ENCODE measurements at places on chromosomes 1 and 21.

- DNase-seq, result no peak
Observed at GRCh38 chr1:35893051-35893879, 10.3 kb downstream of the AGO1 start.

DNA sequence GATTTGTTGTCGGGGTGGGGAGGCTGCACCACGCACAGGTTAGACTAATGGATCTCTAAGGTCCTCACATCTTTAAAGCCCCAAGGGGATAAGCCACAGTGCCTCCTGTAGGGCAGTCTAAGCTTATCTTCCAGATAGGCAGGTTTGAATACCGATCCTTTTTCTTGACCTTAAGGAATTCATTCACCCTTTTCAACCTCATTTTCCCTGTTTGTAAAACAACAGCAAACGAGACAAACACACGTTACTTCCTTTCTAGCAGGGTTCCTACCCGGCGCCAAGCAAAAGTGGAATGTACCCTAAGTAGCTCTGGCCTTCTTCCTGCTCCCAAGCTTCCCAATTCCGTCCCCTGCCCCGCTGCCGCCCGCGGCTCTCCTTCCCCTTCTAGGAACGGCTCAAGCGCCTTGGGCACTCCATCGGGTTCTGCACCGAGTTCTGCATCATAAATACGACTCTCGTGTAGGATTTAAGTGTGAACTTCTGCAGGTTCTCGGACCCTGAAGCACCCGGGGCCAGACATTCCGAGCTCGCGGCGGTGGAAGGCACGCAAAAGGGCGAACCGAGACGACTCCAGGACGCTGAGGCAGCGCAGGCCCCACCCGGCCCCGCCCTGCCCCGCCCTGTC is 548 bp upstream of the CDC20 start:
- DNase-seq, result peak; percentile 52

GRCh38 chr1:31949862-31950261 is 11.7 kb upstream of the PTP4A2 start:
- DNase-seq, result no peak

DNA sequence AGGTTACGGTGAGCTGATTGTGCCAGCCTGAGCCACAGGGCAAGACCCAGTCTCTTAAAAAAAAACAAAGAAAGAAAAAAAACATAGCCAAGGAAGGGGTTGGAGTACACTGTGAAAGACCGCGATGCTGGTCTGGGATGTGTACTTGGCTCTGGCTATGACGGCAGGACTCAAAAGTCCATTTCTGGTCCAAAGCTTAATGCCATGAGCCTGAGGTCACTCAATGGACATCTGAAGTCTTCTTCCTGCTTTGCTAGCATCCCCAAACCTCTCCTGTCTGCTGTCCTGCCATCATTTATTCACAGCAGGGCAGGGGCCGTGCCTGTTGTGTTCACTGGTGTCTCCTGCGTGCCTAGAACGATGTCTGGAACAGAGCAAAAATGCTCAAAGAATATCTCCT is 1.5 kb upstream of the ARHGEF10L start:
- DNase-seq, result no peak

DNA sequence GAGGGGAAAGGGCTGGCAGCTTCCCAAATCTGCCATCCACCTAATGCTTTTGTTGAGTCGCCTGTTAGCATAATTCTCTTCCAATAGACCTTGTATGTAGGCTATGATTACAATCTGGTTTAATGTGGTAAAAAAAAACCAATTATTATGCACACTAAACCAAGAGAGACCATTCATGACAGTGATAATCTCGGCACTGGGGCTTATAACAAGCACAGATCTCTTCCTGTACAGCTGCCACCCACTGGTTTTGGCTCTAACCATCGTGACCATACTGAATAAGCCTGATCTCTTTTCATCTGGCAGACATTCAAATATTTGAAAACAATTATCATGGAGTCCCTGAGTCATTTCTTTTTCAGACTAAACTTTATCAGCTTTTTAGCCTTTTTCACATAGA is 12.0 kb upstream of the SYT14 start:
- DNase-seq, result peak; percentile 28

DNA sequence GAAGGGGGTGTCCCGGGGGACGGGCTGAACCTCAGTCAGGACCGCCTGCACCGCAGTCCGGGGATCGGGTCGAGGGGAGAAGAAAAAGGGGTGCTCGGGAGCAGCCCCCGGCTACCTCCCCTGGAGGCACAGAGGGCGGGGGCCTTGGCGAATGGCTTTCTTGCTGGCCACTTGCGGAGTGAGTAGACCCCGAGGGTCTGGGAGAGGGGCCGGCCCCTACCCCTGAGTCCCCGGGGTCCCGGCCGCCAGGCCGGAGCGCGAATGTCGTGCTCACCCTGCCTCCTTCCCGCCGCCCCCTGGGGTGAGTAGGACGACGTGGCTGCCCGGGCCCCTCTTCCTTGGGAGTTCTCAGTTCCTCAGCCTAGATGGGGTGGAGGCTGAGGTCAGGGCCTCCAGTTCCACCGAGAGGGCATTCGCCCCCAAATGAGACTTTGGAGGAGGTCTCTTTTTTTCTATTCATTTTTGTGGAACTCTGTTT is 113.0 kb downstream of the OSBPL9 start:
- DNase-seq, result no peak

- no peak for DNase-seq
Observed at GRCh38 chr1:222654849-222655248, 37.0 kb downstream of the MIA3 start.

DNA sequence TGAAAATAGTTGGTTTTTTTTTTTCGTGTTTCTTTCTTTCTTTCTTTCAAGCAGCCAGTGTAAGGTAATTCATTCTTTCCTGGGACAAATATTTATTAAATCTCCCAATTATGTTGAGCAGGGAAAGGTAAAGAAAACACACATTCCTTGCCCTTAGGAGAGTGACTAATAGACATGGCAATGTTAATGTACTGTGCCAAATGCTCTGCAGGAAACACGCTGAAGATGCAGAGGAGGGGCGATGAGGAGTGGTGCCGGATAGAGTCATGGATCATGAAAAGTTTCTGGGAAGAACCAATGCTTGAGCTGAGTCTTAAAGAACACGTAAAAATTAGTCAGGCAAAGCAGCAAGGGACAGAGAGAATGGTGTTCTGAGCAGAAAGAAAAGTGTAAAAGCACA is 199.2 kb downstream of the DNM3 start:
- DNase-seq, result peak; percentile 93

- DNase-seq, result peak; percentile 82
Observed at GRCh38 chr1:116122955-116123757, 12.0 kb downstream of the MAB21L3 start.

DNA sequence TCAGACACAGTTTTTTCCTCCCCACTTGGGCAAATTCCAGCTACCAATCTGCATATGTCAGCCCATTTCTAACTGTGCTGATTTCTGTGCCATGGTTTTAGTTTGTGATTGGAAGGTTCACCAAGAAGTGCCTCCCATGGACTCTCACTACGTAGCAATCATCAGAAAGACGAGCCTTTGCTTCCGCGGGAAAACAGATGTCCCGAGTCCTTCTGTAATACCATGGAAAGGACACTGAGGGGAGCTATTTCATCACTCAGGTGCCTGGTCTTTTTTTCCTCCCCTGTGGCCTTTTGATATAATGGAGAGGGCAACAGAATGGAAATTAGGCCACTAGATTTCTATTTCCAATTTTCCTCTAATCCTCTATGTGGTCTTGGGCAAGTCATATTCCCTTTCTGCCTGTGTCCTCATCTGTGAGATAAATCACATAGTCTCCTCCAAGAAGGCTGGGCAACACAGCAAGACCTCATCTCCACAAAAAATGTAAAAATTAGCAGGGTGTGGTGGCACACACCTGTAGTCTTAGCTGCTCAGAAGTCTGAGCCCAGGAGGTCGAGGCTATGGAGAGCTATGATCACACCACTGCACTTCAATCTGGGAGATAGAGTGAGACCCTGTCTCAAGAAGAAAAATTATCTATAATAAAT is 24.8 kb downstream of the LEMD1 start:
- peak; percentile 30 for DNase-seq

DNA sequence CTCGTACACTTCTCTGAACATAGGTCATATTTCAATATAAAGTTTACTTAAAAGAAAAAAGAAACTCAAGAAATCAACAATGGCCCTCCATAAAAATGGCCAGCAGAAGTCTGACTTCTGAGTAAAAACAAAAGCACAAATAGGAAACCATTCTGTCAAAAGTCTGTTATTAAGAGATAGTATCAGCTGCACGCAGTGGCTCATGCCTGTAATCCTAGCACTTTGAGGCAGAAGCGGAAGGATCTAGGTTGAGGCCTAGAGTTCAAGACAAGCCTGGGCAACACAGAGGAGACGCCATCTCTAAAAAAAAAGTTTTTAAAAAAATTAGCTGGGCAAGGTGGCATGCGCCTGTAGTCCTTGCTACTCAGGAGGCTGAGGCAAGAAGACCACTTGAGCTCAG is 67.3 kb downstream of the PUM1 start:
- DNase-seq, result no peak

GRCh38 chr1:156646738-156647211 is 4.9 kb downstream of the BCAN start:
- no peak for DNase-seq

GRCh38 chr1:188489336-188490112 is 1660.8 kb downstream of the PLA2G4A start:
- DNase-seq, result peak; percentile 47

DNA sequence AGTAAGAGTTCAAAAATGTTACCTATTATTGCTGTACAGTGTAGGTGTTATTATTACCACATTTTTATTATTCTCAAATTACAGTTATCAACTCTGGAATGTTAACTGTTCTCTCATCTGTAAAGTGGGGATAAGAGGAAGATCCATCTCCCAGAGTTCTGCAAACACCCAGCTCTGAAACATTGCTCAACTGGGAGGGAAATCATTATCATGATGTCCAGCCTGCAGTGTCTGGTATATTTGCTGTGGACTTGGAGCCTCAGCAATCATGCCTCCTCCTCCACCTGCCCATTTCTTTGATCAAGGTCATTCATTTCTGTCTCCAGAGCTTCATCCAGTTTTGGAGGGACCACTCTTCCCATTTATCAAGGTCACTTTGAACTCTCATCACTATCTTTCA is 39.4 kb downstream of the C8A start:
- DNase-seq, result no peak

DNA sequence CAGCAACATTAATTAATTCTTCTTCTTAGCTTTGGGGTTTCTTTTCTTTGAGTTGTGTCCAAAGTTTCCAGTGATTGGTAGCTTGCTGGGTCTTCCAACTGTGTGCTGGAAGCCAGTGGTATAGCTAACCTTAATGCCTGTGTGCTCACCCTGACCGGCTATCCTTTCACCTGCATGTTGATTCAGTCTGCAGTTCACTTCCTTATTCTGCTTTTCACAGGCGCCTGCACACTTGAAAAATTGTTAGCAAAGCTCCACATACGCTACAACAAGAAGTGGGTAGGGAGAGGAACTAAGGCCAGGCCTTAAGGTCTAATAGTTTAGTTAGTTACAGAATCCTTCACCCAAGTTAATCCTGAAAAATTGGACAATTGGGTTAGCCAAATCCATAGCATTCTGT is 35.7 kb downstream of the NCF2 start:
- no peak for DNase-seq

- DNase-seq, result peak; percentile 39
Observed at GRCh38 chr1:209652873-209653401, 712 bp upstream of the LAMB3 start.

- peak; percentile 24 for DNase-seq
Observed at GRCh38 chr1:208524925-208525324, 280.7 kb upstream of the PLXNA2 start.

DNA sequence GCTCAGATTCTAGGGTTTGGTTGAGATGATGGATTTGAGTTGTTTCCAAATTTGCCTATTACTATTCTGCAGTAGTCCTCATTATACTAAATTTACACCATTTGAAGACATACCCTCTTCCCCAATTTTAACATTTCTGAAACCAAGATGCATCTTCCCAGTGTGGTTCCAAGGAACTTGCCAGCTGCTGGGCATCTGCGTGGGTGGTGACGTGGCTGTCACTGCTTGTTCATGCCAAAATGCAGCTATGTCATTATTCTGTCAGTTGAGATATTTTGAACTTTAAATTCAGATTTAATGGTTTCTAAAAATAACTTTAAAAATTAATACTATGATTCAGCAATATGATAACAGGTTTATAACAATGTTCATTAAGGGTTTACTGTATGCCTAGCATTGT is 1.2 kb downstream of the ZFP69 start:
- no peak for DNase-seq

GRCh38 chr1:156402331-156403020 is 33.5 kb downstream of the RHBG start:
- no peak for DNase-seq

- no peak for DNase-seq
Observed at GRCh38 chr21:29867796-29868195, 72.0 kb downstream of the GRIK1 start.

DNA sequence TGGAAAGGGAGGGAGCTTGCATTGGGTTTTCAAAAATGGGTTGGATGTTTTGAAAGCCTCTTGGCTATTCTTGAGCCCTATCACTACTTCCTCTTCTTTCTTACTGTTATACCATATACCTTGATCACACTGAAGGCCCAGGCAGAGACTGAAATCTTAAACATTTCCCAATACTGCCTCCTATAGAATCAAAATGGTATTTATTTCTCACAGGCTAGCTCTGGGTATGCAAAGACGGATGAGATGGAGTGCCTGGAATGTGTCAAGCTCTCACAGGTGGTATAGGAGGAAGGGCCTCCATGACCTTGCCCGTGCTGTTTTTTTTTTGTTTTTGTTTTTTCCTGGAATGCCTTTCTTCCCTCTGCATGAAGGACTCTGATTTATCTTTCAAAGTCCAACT is 268.4 kb upstream of the USP24 start:
- DNase-seq, result no peak

DNA sequence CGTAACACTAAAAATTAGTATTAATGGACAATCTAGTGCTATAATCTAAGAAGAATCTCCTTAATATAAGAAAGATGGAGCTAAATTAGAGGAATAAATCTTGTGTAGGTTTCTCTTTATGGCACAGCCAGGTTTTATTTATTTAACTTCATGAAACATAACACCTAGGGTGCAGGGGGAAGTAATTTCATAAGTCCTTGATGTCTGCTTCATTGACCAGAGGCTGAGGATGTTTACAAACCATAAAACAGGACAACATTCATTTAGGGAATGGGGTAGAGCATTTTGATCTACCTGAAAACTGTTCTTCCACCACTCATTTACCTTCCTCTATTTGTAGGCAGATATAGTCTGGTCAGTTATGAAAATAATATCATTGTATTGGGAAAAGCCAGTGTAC is 95.5 kb downstream of the NGF start:
- no peak for DNase-seq

GRCh38 chr21:32956061-32956656 is 69.6 kb upstream of the OLIG2 start:
- no peak for DNase-seq

GRCh38 chr1:53549781-53550180 is 90.6 kb downstream of the DMRTB1 start:
- no peak for DNase-seq

DNA sequence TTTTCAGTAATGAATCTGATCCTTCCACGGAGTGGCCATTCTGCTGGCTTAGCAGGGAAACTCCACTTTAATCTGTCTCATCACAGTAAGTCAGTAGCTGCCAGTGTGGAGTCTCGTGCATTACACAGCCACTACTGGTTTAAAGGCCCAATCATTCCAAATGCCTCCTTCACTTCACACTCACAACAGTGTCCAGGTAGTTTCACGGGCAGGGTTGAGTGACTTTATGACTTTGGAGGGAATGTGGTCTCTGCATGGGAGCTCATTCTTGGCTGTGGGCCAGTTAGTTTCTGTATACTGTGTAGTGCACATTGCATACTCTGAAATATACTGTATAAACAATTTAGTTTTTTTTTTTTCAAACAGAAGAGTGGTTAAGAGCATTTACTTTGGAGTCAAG is 34.6 kb upstream of the C1orf87 start:
- no peak for DNase-seq

Data from fibroblast of lung (primary cell).